NCI-H69 (cell line): ENCODE measurements at places on chromosomes 5 and 9.

- DNase-seq = no peak
Measured at GRCh38 chr5:40409601-40410000, 270.1 kb upstream of the PTGER4 start.

DNA sequence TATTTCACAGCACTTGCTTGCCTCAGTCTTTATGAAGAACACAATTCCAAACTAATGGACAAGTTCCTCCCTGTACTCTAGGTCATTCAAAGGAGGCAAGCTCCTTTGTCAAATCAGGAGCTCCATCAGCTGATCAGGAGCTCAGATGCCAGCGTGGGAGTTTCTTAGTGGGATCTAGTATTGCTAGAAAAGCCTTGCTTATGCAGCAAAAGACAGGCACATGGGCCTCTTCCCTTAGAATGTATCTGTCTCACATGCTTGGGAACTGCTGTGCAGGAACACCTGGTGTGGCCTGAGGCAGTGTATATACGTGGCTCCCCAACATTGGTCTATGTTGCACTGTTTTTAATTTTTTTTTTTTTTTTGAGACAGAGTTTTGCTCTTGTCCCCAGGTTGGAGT, 21.4 kb upstream of the HAVCR1 start:
- peak; percentile 13 for DNase-seq

DNA sequence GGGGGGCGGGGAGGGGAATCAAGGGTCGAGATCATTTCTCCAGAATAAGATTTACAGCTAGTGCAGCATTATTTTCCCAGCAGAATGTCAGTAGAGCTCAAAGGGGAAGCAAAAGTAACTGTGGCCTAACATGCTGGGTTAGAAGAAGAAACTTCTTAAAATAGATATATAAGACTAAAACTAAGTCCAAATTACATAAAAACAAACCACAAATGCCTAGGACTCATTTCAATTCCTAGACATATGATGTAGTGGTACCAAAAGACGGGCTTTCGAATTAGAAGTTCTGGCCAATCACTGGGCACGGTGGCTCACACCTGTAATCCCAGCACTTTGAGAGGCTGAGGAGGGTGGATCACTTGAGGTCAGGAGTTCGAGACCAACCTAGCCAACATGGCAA, 20.8 kb upstream of the MELK start:
- DNase-seq = no peak

- no peak for DNase-seq
Measured at GRCh38 chr9:32955655-32956478, 45.6 kb downstream of the APTX start.

GRCh38 chr9:106529616-106530015, 333.4 kb upstream of the ZNF462 start:
- no peak for DNase-seq

GRCh38 chr9:121782514-121783110, 131.2 kb downstream of the DAB2IP start:
- DNase-seq = no peak

- peak; percentile 37 for DNase-seq
Measured at GRCh38 chr5:137282216-137282615, 216.9 kb downstream of the SPOCK1 start.

DNA sequence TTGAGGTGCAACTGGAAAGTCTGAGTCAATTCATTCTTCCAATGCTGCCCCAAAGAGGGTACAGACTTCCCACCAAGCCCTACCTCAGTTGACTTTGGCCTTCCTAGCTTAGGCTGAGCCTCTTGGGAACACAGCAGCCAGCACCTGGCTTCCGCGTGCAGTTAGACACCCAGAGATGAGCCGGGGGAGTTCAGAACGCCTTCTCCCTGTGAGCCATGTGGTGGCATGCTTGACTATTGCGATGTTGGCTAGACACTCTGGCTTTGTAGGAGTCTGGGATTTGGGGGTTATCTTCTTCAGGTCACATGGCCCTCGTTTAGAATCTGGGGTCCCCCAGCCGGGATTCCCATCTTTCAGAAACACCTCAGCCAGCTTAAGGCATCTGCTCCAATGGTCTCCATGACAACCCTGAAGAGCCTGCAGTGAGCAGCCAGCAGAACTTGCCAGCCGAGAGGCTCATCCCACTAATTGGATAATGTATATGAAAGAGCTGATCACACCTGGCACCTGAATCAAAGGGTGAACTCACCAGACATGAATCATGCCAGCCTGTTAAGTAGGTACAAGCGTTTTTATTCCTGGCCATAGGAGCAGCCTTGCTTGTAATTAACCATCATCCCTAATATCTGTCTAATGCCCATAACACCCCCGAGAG, 167.5 kb downstream of the SYK start:
- DNase-seq = peak; percentile 93

DNA sequence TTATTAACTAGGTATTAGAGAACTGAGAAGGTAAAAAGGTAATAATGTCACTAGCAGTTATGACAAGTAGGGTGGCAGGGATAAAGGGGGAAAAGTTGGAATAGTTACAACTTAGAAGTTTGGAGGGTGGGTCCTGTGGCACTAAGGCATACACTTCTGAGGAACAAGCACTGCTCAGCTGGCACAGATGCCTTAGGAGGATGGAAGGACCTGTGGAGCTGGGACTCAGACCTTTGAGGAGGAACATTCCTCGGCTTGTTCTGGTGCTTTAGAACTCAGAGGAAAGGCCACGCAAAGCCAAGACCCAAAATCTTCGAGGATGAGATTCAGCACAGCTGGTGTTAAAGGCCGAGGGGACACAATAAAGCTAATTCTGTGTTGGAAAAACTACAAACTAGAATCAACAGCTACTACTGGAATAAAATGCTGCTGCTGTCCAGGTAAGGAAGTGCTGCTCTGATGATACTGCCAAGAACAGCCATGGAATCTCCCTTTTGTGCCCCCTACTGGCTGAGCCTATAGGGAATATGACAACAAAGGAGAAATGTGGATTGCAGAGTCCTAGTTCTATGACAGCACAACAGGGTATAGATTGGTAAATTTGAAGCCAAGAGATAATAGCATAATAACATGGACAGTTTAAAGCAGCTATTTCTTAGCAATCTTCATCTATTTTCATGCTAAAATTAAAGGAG, 126.7 kb downstream of the SLC25A46 start:
- DNase-seq = peak; percentile 55

DNA sequence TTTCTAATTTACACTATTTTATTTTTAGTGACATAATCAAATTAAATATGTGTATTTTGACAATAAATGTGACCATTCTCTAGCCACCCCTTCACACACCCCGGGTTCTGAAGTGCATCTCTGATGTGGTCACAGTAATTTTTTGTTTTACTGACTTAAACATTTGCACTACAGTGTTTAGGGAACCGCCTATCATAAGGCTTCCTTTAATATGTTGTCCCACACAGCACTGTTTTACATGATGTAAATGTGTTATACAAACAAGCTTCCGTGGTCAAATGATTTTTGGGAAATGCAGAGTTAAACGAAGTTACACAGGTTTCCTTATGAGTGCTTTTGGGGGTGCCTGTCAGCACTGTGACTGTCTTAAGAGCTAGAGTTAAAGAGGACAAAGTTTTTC, 86.5 kb downstream of the KDM4C start:
- no peak for DNase-seq
